ENCODE measurements at places on chromosomes 16 and 17.

DNA sequence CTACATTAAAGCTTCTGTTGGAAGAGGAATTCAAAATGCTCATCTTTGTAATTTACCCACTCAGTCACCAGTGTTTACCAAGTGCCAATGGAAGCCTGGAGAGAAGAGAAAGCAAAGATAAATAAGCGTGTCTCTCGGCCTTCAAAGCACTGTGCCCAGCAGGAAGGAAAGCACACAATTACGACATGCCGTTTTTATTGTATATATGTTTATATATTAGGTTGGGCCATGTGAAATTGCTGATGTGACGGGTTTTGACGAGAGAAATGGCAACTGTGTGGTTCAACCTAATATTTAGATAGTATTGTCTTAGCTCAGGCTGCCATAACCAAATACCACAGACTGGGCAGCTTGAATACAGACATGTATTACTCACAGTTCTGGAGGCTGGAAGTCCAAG, 79.3 kb upstream of the HSBP1 start:
- DNase-seq: no peak

DNA sequence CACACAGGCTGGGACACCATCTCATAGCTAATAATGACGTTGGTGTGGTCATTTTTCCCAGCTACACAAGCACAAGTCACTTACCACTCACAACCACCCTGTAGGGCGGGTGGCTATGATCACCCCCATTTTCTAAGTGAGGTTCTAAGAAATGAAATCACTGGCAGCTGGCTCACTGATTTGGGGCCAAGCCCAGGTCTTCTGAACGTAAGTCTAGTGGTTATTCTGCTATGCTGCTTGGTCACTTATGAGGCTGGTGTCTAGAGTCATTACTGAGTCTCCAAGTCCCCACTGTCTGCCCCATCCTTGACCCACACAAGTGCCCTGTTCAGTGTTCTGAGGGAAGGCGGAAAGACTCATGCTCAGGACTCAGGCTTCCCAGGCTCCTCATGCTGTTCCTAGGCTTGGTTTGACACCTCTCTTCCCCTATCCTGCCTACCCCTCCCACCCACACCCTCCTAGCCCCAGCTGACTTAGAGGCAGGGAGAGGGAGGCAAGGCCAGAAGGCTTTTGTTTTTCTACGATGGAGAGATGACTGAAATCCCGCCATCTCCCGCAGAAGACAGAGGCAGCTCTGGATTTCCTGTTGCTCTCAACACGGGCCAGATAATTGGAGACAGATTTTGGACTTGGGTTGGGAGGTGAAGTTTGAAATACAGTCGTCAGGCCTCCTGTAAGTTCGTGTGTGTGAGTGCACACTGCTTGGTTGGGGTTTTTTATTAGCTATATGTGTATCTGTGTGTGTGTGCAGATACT, 32.2 kb downstream of the FZD2 start:
- DNase-seq: no peak

GRCh38 chr16:86490859-86491639, 19.3 kb upstream of the FOXF1 start:
- DNase-seq: no peak

DNA sequence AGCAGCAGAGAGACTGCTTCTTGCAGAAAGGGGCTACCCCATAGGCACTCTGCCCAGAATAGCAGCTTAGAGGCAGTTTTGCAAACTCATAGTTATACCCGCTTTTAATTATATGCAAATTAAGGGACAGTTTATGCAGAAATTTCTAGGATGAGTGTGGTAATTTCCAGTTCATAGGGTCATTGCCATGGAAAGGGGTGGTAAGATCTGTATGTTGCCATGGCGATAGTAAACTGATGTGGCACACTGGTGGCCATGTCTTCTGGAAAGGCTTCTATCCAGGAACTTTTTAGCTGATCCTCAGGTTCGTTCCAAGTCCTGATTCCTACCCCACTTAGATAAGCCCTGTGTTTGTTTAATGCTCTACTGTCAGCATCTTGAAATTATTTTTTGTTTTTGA, 6.2 kb downstream of the STXBP4 start:
- DNase-seq: no peak

DNA sequence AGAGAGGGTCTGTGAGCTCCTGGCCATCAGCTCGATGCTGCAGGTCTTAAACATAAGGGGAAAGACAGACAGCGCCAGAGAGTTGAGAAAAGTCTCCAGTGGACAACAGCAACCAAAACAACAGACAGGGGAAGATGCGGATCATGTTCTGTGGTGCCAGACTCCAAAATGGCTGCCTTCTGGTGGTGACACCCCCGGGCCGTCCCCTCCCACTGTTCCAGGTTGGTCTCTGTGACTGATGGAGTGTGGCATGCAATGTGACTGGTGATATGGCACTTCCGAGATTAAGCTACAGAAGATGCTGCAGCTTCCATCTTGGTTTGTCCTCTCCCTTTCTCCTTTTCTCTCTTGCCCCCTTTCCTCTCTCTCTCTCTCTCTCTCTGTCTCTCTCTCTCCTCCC, 40.4 kb upstream of the RBFOX3 start:
- DNase-seq: no peak

GRCh38 chr17:4499431-4500190, 930 bp downstream of the SPNS2 start:
- no peak for DNase-seq

DNA sequence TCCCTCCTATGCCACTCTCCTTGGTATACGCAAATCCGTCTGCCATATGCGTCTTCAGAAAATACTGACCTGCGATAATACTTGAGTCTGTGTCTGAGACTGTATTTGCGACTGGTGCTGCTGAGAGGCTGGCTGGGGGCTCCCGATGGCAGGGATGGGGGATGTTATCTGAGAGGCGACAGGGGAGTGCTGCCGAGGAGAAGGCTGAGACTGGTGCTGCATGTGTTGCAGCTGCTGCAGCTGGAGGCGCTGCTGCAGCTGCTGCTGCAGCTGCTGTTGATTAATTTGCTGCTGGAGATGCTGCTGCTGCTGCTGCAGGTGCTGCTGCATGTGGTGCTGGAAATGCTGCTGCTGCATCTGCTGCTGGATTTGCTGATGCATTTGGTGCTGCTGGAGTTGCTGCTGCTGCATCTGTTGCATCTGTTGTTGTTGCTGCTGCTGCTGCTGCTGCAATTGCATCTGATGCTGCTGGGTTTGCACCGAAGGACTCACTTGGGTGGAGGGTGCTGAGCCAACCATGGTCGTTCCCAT, 107.7 kb downstream of the TOX3 start:
- DNase-seq: no peak

DNA sequence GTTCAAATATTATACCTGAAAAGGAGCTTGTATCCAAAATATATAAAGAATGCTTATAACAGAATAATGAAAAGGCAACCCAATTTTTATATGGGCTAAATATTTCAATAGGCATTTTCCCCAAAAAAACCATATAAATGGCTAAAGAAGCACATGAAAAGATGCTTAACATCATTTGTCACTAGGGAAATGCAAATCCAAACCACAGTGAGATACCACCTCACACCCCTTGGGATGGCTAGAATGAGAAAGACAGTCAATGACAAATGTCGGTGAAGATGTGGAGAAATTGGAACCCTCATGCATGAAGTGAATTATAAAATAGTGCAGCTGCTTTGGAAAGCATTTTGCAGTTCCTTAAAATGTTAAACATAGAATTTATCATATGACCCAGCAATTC, 3.1 kb downstream of the TNFRSF13B start:
- DNase-seq: no peak

GRCh38 chr17:36132421-36132831, 28.8 kb downstream of the CCL4 start:
- DNase-seq: no peak

All from right renal pelvis (tissue), 4 donors.